Stimulated activated naive B cell treated with anti-CD40 and anti-IgM and Interleukin-4, amounts not matched to agents 10 μg/mL and 1 μg/mL and 100 μg/mL, for 72 hours (primary cell): ENCODE measurements at places on chromosomes 11 and 22.

- no peaks in the 10 kb centered on the region for H3K36me3 ChIP-seq
- DNase-seq, result no peak
- peaks cover 5% of the 10 kb centered on the region for H3K27me3 ChIP-seq
Measured at GRCh38 chr22:34055525-34056200, 135.4 kb upstream of the LARGE1 start.

GRCh38 chr11:120715239-120715638 lies 203.7 kb downstream of the GRIK4 start:
- H3K27ac ChIP-seq, result peak overlapping the region; percentile 62
- no peak for DNase-seq
- peaks cover 15% of the 10 kb centered on the region for H3K27me3 ChIP-seq
- H3K4me3 ChIP-seq, result peak overlapping the region; percentile 81

DNA sequence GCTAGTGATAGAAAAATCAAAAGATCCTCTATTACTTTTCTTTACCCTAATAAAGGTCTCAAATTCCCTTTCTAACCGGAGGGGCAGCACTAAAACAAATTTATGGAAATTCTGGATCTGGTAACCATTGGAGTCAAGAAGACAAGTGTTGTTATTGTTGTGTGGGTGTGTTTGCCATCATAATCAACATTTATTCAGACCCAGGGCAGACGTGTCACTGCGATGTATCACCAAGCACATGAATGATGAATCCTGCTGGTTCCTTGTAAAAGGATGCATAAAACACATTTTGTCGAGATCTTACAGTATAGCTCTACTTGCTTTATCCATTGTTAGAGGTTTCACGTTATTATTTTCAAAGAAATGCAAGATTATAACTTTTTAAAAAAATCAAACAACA lies 12.1 kb upstream of the FJX1 start:
- H3K4me1 ChIP-seq, result no peaks in the 10 kb centered on the region
- peaks cover 51% of the 10 kb centered on the region for H3K27me3 ChIP-seq
- no peak overlapping the region for H3K27ac ChIP-seq
- H3K4me3 ChIP-seq, result no peak overlapping the region

GRCh38 chr22:43510281-43511070 lies 98.7 kb downstream of the MPPED1 start:
- peaks cover 16% of the 10 kb centered on the region for H3K27me3 ChIP-seq
- no peaks in the 10 kb centered on the region for H3K36me3 ChIP-seq
- DNase-seq, result no peak
- no peak overlapping the region for H3K4me3 ChIP-seq
- H3K27ac ChIP-seq, result no peak overlapping the region

DNA sequence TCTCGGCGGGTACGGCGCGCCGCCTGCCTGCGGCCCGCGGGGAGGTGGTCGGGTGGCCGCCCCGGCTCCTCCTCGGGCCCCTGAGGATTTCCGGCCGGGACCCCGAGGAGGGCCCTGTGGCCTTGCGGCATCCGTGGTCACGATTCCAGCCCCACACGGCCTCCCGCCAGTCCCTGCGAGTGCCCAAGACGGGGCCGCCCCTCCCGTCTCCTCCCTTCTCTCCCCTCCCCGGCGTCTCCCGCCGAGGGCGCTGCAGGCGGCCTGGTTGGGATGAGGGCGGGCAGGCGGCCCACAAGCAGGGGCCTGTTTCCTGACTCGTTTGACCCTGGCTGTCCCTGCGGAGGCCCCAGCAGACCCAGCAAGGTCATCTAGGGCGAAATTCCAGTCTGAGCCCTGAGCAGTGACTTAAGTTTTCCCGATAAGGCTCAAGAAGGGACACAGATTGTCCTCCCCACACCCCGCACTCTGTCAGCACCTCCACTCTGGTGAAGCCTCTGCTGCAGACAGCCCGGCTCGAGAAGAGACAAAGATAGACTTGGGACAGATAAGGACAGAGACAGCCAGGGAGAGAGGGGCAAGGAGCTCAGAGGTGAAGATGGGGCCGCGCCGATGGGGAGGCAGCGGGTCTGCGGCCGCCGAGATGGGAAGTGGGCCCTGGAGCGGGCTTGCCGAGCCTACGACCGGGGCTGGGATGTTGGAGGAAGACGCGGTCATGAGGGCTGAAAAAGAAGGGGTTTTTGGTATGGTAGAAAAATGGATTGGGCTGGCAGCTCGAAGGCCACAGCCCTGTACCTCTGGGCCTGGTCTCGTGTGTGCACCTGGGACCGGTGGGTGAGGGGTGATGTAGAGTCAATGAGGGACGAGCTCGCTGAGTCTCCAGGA lies 95.0 kb downstream of the SWAP70 start:
- H3K27me3 ChIP-seq, result no peaks in the 10 kb centered on the region
- DNase-seq, result peak; percentile 58
- H3K36me3 ChIP-seq, result peaks cover 33% of the 10 kb centered on the region
- peaks cover 73% of the 10 kb centered on the region for H3K4me1 ChIP-seq
- H3K4me3 ChIP-seq, result peak overlapping the region; percentile 86

DNA sequence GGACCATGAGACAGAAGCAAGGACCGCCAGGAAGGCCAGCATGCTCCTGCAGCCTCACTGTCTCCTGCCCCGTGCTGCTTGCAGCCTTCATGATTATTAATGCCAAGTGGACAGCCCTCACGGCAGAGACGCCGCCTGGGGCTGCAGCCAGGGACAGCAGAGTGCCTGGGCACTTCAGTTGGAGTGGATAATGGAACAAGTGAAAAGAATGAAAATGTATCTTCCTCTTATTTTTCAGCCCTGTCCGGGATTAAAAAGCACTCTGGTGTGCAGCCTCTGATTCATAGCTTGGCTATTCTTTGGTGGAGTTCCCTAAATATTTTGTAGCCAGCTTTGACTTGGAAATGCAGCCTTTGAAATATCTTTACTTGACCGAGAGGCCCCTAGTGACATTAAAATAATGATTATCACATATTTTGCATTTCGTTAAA lies 1404.2 kb downstream of the BRD1 start:
- DNase-seq, result no peak
- H3K4me1 ChIP-seq, result no peaks in the 10 kb centered on the region
- no peak overlapping the region for H3K4me3 ChIP-seq

- H3K4me1 ChIP-seq, result peaks cover 45% of the 10 kb centered on the region
- no peak for DNase-seq
- H3K27ac ChIP-seq, result peak overlapping the region; percentile 5
Measured at GRCh38 chr22:50267591-50268390, 2.4 kb downstream of the MAPK11 start.

DNA sequence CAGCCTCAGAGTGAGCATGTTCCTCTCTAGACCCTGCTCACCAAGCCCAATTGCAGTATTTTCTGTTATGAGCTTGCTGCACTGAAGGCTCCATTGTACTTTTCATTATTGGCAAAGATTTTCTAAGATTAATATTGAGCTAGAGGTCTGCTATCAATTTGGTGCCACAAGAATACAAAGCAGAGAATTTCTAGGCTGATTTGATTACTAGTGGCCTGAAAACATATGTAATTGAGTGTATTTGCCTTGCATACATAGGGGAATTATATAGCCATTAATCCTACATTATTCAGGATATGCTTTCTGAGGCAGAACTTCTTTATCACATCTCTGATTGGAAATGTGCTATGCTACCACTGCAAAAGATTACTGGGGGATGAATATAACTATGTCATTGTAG lies 322.9 kb upstream of the ZC3H12C start:
- no peak overlapping the region for H3K4me3 ChIP-seq
- no peak overlapping the region for H3K27ac ChIP-seq
- no peak for DNase-seq
- H3K27me3 ChIP-seq, result no peaks in the 10 kb centered on the region

DNA sequence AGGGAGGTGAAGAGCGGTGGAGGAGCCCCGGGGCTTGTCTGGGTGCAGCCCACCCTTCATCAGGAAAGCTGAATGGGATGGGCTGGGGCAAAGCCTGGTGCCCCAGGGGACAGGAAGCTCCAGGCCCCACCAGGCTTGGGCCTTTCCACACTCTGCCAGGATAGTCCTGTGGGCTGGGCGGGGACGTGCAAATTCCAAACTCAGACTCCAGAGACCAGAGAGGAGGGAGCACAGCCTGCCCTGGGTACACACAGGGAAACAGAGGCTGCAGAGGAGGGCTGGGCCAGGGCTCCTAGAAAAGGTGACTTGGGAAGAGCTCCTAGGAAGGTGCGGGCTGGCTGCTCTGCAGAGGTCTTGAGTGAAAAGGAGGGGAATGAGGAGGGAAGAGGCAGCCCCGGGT lies 124.7 kb downstream of the MED15 start:
- peaks cover 40% of the 10 kb centered on the region for H3K27me3 ChIP-seq
- no peaks in the 10 kb centered on the region for H3K36me3 ChIP-seq
- no peaks in the 10 kb centered on the region for H3K4me1 ChIP-seq
- DNase-seq, result no peak
- H3K27ac ChIP-seq, result no peak overlapping the region

DNA sequence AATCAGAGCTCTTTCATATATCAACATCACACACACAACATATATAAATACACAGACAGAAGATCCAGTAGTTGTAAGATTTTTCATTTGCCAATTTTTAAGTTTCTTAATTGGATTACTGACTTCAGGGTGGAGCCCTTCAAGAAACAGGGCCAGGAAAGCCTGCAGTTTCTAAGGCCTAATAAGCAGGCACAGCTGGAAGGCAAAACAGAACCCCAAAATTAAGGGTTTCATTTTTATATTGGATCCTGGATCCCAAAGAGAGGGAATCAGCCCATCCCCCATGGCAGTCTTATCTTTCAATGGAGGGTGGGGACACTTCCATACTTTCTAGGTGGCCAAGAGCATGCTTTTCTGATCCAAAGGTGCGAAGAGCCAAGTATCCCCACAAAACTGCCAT lies 4.7 kb upstream of the C1QTNF6 start:
- H3K27ac ChIP-seq, result no peak overlapping the region
- DNase-seq, result no peak
- peaks cover 2% of the 10 kb centered on the region for H3K36me3 ChIP-seq
- peaks cover 8% of the 10 kb centered on the region for H3K4me1 ChIP-seq
- no peaks in the 10 kb centered on the region for H3K27me3 ChIP-seq

DNA sequence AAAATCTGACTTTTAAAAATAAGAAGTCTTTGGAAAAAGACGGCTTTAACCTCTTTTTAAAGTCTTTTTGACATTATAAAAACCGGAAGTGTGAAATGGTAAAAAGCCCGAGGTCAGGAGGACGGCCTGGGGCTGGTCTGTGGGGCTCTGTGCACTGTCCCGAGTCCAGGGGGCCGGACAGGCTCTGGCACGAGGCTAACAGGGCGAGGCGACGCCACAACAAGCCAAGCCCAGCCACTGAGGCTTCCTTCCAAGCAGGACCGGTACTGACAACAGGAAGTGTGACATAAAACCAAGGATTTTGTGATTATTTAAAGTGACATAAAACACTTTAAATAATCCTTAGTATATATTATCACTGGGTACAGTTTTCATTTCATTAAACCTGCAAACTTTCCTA lies 39.2 kb downstream of the BRD1 start:
- H3K27ac ChIP-seq, result peak overlapping the region; percentile 76
- peaks cover 46% of the 10 kb centered on the region for H3K4me1 ChIP-seq
- H3K36me3 ChIP-seq, result peaks cover 60% of the 10 kb centered on the region
- H3K27me3 ChIP-seq, result no peaks in the 10 kb centered on the region
- no peak for DNase-seq

- H3K36me3 ChIP-seq, result no peaks in the 10 kb centered on the region
- H3K27me3 ChIP-seq, result peaks cover 15% of the 10 kb centered on the region
- DNase-seq, result no peak
- H3K4me1 ChIP-seq, result no peaks in the 10 kb centered on the region
Measured at GRCh38 chr11:115161876-115162275, 342.3 kb downstream of the CADM1 start.

DNA sequence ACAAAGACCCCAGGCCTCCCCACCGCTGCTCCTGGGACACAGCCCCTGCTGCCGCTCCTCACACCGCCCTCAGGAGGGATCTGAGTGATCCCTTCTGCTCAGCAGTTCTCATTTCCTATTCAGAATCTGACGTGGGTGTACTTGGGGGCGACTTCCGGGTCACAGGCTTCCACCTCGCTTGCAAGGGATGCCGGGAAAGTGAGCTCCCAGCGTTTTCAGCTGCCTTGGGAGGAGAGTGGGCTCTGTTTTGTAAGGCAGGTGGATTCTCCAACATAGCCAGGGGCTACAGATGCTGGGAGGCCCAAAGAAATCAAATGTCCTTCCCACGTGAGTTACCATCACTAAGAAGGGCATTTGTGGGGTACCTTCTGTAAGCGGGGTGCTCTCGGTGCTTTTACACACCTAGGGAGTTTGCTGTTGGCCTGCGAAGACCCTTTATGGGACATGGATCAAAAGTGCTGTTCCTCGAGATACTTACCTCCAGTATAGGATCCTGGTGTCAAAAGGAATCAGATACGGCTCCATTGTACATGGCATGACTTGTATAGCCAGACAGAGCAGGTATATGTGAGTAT lies 9.7 kb upstream of the LRRC10B start:
- H3K36me3 ChIP-seq, result no peaks in the 10 kb centered on the region
- H3K27me3 ChIP-seq, result peaks cover 11% of the 10 kb centered on the region
- H3K4me1 ChIP-seq, result no peaks in the 10 kb centered on the region
- no peak overlapping the region for H3K4me3 ChIP-seq

DNA sequence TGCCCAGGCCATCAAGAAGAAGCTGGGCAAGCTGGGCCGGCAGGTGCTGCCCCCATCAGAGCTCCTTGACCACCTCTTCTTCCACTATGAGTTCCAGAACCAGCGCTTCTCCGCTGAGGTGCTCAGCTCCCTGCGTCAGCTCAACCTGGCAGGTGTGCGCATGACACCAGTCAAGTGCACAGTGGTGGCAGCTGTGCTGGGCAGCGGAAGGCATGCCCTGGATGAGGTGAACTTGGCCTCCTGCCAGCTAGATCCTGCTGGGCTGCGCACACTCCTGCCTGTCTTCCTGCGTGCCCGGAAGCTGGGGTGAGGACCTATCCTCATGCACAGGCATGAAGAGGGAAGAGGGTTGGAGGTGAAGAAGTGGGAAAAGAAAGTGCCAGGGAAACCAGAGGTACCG lies 5.3 kb upstream of the NHERF4 start:
- H3K27ac ChIP-seq, result no peak overlapping the region
- no peaks in the 10 kb centered on the region for H3K27me3 ChIP-seq

DNA sequence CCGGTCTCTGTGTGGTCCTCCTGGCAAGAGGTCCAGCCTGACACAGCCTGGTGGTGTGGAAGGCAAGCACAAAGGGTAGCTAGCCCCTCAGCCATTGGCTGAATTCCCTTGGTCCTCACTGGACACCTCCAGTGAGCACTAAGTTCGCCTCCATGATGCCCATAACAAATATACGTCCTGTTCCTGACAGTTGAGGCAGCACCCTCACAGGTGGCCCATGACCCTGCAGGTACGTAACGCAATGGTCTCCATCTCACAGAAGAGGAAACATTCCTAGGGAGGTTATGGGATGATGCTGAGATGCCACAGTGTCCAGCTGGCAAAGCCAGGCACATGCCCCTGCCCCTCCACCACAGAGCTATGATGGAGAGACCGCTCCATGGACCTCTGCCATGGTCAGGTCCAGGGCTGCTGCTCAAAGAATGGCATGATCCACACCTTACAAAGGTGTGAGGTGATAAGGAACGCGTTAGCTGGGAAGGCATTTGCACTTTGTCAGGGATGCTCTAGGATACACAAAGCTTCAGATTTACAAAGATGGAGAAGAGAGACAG lies 1.4 kb upstream of the GNAZ start:
- no peaks in the 10 kb centered on the region for H3K27me3 ChIP-seq
- peaks cover 4% of the 10 kb centered on the region for H3K36me3 ChIP-seq
- no peak overlapping the region for H3K27ac ChIP-seq
- no peak for DNase-seq
- H3K4me3 ChIP-seq, result no peak overlapping the region
- H3K4me1 ChIP-seq, result peaks cover 25% of the 10 kb centered on the region

GRCh38 chr11:67160872-67161783 lies 42.1 kb downstream of the KDM2A start:
- no peaks in the 10 kb centered on the region for H3K27me3 ChIP-seq
- H3K27ac ChIP-seq, result no peak overlapping the region
- H3K4me3 ChIP-seq, result no peak overlapping the region
